ENCODE measurements at places on chromosomes 11 and 22.

DNA sequence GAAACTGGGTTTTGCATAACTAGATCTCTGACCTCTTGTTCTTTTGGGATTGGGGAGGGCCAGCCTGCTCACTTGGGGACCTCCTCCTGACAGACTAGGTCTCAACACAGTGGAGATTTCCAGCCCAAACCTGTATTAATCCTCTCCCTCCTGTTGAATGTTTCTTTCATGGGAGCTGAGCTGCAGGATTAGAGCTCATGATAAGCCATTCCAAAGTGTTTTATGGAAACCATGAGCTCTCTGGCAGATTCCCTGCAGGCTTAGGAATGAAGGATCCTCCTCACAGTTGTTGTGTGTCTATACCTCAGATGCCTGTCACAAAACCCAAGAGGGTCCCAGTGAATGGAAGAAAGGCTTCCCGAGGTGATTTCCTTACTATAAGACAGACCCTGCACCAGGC, 248.4 kb upstream of the B3GAT1 start:
- DNase-seq: no peak

DNA sequence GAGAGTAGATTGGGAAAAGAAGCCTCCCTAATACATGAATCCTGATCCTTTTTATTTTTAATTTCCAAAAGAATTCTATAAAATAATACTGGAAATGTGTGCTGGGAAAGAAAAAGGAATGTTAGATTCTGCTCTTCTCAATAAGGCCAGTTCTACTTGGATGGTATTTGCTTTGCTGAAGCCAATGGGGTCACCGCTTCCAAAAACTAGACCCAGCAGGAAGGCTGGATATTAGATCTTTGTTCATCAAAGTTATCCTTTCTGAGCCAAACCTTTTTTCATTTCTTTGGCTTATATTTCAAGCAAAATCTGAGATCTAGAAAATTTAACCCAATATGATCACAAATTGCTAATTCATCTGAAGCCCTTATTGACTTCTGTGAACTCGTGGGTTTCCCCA, 41.4 kb downstream of the SCUBE2 start:
- no peak for DNase-seq

DNA sequence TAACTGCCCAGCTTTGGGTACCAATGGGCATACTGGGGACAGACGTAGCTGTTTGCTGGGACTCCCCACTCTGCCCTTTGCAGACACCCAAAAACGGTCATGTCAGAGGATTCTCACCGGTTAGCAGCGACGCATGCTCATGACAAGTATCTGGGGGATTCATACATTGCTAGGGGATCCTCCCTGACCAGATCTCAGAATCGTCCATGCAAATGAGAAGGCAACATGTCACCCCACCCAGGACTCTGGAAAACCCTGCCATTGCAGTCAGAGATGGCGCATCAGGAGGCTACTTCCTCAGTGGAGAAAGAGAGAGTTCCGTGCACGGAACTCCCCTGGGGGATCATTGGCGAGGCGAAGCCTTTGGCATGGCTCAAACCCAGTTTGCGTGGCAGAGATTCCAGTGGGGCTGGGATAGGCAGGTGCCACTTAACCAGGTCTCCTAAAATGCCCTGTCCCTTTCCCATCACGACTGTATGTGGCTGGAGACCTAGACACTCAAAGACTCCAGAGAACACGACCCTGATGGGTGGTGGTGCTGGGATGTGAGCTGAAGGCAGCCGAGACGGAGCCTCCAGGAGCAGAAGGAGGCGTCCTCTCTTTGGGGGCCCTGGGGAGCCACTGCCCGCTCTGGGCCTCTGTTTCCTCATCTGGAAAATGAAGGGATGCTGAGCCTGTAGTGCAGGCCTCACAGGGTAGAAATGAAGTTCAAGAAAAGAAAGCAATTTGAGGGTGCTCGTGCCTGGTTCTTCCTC, 4.9 kb downstream of the RGL4 start:
- DNase-seq: no peak

GRCh38 chr11:71120471-71120896, 131.9 kb downstream of the SHANK2 start:
- DNase-seq: no peak

- DNase-seq: no peak
These were observed 62.5 kb downstream of the KCNQ1 start for GRCh38 chr11:2507212-2507901.

- peak; percentile 24 for DNase-seq
These were observed 33.0 kb downstream of the SERGEF start for GRCh38 chr11:17979770-17980371.

DNA sequence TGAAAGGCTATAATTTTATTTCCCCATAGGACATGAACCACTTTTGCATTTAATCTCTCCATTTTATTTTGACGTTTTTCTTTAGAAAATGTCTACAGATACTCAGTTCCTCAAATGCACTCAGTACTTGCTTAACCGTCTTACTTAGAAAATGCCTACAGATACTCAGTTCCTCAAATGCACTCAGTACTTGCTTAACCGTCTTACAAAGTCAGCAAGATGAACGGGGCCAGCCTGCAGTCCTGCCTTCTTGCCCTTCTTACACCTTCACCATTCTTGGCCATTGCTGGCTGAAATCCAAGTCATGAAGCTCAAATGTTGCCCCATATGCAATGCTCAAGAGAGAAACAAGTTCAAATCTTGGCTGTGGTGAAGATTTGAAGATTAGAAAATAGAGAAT, 34.1 kb downstream of the CSNK2A3 start:
- no peak for DNase-seq

GRCh38 chr11:8733852-8734251, 51.3 kb downstream of the RPL27A start:
- DNase-seq: no peak

DNA sequence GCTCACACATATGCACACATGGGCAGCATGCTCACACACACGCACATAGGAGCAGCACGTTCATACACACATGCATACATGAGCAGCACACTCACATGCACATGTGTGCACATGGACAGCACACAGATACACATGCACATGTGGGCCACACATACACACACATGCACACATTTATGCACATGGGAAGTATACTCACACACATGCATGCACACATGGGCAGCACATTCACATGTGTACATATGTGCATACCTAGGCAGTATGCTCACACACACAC, 42.5 kb downstream of the RTN4R start:
- DNase-seq: no peak

DNA sequence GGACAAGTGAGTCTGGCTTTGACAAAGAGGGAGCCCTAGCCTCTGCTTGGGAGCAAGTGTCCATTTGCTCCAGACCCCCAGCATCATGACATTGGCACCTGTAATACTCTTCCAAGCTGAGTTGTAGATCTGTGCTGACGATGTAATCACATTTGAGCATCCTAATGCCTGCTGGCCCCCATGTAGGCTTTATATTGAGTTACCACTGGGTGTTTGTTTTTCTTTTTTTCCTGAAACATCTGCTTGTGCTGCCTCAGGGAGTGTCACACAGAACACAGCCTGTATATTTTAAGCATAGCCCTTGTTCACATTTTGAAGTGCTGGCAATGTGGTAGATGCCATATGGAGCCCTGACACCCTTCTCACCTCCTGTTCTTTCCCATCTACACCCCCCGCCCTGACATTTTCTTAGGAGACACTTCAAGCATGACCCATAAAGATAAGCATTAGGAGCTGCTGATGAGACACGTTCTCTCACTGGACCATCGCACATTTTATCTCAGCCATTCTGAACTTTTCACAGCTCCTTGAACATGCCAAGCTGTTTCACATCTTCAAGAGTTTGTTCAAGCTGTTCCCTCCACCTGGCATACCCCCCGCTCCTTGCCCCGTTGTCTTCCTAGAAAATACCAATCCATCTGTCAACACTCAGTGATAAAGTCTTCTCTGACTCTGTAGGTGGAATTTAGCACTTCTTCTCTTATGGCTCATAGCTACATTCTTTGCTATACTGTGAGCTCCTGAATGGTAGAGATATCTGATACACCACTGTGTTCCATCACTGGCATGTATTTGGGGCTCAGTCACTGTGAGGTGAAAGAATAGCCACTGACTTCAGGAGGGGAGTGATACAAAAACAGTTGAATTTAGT, 128.7 kb downstream of the TRIM44 start:
- no peak for DNase-seq
